Trophoblast cell (in vitro differentiated cells and primary cell): ENCODE measurements at places on chromosomes 4 and X.

DNA sequence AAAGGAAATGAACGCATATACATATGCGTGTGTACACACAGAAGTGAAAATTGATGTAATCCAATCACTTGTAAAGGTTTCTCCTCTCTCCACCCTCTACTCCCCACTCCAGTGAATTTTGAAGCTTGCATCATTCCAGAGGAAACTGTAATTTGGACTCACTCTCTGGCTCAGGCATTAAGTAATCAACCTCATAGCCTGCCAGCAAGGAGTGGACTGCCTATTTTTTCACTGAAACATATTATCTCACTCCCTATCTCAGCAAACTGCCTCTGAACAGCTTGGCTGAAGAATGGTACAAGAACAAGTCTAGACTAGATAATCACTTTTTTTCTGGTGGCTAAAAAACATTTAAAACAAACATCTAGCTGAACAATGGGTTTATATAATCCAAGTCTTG is 124.2 kb downstream of the C4orf51 start:
- H3K4me3 ChIP-seq = no peak overlapping the region
- peak overlapping the region; percentile 55 for H3K27ac ChIP-seq
- H3K27me3 ChIP-seq = no peaks in the 10 kb centered on the region
- H3K36me3 ChIP-seq = no peaks in the 10 kb centered on the region
- peak; percentile 38 for DNase-seq

- no peaks in the 10 kb centered on the region for H3K4me1 ChIP-seq
- no peaks in the 10 kb centered on the region for H3K27me3 ChIP-seq
- DNase-seq = no peak
- H3K4me3 ChIP-seq = no peak overlapping the region
Observed at GRCh38 chrX:78514852-78515251, 144.3 kb downstream of the RTL3 start.

DNA sequence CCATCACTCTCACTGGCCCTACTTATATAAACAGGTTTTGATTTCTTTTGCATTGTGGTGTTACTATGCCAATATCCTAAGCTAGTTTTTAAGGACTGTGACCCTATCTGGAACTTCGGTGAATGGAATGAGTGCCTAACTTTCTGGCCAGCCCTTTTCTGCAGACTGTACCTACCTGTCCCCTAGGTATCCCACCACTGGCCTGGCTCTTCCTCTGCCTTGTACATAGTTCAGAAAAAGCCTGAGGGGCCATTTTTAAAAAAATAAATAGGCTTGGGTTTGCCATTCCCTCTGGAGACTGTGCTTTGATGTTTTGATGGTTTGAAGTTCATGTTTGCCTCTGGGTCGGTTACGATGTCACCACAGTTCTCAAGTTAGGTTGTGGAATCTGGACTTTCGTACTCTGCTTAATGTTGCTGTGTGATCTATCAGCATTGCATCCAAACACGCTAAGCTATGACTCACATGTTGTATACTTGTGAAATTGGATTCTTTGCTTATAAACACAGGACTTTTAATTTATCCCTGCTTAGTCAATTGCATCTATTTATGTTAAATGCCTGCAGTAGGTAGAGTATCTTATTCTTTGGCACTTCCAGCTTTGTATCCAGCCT is 182.0 kb downstream of the ANKRD50 start:
- H3K27me3 ChIP-seq = no peaks in the 10 kb centered on the region
- H3K36me3 ChIP-seq = no peaks in the 10 kb centered on the region
- H3K4me1 ChIP-seq = no peaks in the 10 kb centered on the region
- no peak overlapping the region for H3K27ac ChIP-seq

DNA sequence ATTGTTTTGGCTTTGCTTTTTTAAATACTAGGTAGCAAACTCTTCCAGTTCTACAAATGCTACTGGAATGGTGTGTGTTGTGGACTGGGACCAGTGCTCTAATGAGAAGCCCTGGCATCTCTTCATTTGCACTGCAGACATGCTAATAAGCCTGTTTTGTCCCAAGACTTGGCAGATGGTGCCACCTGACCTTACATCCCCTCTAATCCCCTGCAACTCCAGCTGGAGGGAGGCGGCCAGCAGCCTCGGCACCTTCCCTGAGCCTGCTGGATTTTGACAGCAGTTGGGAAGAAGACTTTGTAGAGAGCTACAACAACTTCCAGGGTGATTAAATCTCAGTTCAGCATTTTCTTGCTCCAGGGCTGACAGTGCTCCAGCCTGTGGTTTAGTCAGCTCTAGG is 200.0 kb downstream of the DCLK2 start:
- no peak overlapping the region for H3K4me3 ChIP-seq
- no peak for DNase-seq
- peaks cover 2% of the 10 kb centered on the region for H3K36me3 ChIP-seq
- no peaks in the 10 kb centered on the region for H3K27me3 ChIP-seq
- H3K4me1 ChIP-seq = peaks cover 5% of the 10 kb centered on the region

DNA sequence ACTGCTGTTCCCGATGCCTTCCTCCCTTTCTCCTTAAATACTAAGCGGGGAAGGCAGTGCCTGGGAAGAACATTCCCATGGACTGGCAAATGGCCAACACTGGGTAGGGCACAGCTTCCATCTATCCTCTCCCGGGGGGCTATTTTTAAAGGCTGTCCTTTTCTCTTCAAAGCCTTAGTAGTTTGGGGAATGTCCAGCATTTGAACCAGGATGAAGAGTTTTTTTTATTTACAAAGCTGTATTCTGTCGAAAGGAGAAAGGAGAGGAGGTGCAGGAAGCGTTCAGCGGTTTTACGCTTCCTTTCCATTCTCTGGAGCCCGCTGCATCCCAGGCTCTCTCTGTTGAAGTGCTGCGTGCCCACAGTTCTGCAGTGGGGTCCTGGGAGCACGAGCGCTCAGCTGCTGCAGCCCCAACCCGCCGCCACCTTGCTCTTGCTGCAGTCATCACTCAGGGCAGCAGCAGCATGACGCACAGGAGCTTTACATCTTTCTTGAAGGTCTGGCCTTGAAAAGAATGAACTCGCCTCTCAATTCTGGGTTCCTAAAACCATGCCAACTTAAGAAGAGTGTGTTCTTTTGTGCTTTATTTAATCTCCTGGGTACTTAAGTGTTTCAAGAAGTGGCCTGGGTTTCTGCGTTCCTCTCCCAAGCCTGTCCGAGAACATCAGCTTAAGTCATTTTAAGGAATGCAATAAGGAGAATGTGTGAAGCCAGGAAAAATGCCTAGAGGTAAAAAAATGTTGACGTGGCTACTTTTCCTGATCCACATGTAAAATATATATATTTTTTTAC is 427.2 kb downstream of the MAPK10 start:
- DNase-seq = no peak
- H3K4me3 ChIP-seq = no peak overlapping the region
- H3K4me1 ChIP-seq = peaks cover 6% of the 10 kb centered on the region
- H3K36me3 ChIP-seq = no peaks in the 10 kb centered on the region

- no peaks in the 10 kb centered on the region for H3K36me3 ChIP-seq
- no peak overlapping the region for H3K4me3 ChIP-seq
- peaks cover 2% of the 10 kb centered on the region for H3K4me1 ChIP-seq
- no peaks in the 10 kb centered on the region for H3K27me3 ChIP-seq
- H3K27ac ChIP-seq = no peak overlapping the region
- DNase-seq = no peak
Observed at GRCh38 chr4:67480810-67481209, 64.5 kb downstream of the CENPC start.

- H3K27ac ChIP-seq = no peak overlapping the region
- H3K4me1 ChIP-seq = no peaks in the 10 kb centered on the region
Observed at GRCh38 chr4:19707876-19708275, 543.8 kb upstream of the SLIT2 start.

DNA sequence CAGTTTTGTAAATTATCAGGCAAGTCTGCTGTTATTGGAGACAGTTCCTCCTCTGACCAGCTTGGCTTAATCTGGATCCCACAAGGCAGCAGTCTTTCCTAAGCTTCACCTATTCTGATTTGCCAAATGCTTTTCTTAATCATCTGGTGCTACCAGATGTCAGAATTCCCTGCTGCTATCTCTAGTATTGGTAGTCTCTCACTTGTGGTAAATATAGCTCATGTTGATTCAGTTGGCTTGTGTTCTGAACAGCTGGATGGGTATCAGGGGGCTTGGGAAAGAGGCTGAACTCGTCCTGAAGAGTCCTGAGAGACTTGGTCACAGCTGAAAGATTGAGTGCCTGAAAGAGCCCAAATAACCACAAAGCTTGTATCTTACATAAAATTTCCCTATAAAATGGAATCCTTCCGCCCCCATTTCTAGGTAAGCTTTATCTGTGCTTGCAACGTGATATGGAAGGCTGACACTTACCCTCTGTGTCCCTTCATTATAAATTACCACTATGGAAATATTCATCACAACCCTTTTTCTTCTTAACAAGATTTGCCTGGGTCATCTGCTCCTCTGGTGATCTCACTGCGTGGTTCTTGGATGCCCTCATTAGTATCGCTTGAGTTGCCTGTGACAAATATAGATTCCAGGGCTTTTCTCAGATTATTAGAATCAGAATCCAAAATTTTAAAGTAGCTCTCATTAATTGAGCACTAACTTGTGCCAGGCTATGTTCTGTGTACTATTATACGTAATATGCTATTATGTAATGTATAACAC is 104.1 kb upstream of the GPRIN3 start:
- H3K27ac ChIP-seq = no peak overlapping the region
- no peaks in the 10 kb centered on the region for H3K36me3 ChIP-seq
- H3K27me3 ChIP-seq = no peaks in the 10 kb centered on the region

GRCh38 chr4:3680656-3681055 is 85.5 kb upstream of the ADRA2C start:
- H3K4me1 ChIP-seq = no peaks in the 10 kb centered on the region
- H3K36me3 ChIP-seq = no peaks in the 10 kb centered on the region
- no peaks in the 10 kb centered on the region for H3K27me3 ChIP-seq
- no peak for DNase-seq
- H3K4me3 ChIP-seq = no peak overlapping the region

DNA sequence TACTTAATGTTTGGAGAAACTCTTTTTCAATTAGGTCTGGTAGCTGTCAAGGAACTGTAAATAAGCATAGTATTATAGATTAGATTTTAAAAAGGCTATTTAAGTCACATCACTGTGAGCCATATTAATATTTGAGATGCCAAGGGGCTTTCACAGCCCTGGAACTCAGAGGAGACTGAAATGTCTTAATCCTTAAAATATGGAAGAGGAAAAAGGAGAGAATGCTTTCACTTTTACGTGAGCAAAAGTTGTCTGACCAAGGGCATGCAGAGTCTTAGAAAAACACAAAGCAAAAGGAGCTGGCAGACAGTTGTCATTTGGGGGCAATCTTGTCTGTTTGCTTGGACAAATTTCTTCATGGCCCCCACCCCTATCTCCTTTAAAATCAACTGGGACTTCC is 253.2 kb upstream of the IGFBP7 start:
- no peak for DNase-seq
- no peaks in the 10 kb centered on the region for H3K4me1 ChIP-seq
- H3K4me3 ChIP-seq = no peak overlapping the region
- H3K27me3 ChIP-seq = no peaks in the 10 kb centered on the region

DNA sequence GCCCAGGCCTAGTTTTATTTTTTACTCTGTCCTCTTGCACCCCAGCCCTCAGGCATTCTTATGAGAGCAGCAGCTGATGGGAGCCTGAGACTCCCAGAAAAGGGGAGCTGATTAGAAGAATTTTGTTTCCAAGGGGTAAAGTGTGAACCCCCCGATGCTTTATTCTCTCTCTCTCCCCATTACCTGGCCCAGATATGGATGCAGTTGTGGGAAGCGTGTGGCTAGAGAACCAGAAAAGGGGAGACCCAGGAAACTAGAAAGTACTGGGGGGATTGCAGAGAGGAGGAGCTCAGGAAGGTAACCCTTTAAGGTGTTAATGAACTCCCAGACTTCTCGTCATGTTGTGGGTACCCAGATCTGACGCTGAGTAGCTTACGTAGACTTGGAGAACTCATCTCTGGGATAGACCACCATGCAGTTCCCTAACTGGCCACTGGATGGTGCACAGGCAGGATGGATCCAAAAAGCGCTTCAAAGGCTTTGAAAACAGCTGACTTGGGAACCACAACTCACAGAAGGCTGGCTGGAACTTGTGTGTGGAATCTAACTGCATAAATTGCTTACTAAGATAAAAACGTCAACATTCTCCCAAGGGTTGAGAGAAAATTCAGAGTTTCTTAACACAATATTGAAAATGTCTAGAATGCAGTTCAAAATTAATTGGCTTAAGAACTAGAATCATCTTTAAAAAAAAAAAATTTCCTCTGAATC is 64.7 kb downstream of the TBC1D14 start:
- H3K36me3 ChIP-seq = no peaks in the 10 kb centered on the region
- H3K27ac ChIP-seq = no peak overlapping the region
- DNase-seq = peak; percentile 81

- H3K27ac ChIP-seq = no peak overlapping the region
- peaks cover 5% of the 10 kb centered on the region for H3K4me1 ChIP-seq
- peaks cover 25% of the 10 kb centered on the region for H3K36me3 ChIP-seq
Observed at GRCh38 chr4:7850489-7850888, 89.2 kb downstream of the AFAP1 start.

- H3K27ac ChIP-seq = peak overlapping the region; percentile 79
- peak overlapping the region; percentile 79 for H3K4me3 ChIP-seq
- DNase-seq = no peak
Observed at GRCh38 chrX:154444755-154445246, 860 bp downstream of the FAM50A start.

DNA sequence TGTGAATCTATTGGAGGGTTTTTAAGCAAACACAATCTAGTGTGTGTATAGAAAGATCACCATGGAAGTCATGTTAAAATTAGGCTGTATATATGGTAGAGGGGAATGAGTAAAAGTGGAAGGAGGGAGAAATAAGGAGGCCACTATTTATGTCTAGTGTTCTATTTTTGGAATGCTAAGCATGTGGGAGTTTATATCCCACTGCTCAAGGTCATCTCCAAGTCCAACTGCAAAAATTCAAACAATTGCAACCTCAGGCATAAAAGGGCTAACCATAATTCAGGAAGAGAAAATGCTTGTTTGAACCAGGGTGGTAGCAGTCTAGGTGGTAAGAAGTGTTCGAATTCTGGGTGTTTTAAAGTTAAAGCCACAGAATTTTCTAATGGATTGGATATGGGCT is 39.2 kb downstream of the SERPINA7 start:
- DNase-seq = no peak
- no peaks in the 10 kb centered on the region for H3K36me3 ChIP-seq
- H3K27ac ChIP-seq = no peak overlapping the region
- H3K4me3 ChIP-seq = no peak overlapping the region

GRCh38 chrX:149829751-149830191 is 48.0 kb downstream of the MAGEA9 start:
- no peaks in the 10 kb centered on the region for H3K27me3 ChIP-seq
- peak overlapping the region; percentile 41 for H3K27ac ChIP-seq

DNA sequence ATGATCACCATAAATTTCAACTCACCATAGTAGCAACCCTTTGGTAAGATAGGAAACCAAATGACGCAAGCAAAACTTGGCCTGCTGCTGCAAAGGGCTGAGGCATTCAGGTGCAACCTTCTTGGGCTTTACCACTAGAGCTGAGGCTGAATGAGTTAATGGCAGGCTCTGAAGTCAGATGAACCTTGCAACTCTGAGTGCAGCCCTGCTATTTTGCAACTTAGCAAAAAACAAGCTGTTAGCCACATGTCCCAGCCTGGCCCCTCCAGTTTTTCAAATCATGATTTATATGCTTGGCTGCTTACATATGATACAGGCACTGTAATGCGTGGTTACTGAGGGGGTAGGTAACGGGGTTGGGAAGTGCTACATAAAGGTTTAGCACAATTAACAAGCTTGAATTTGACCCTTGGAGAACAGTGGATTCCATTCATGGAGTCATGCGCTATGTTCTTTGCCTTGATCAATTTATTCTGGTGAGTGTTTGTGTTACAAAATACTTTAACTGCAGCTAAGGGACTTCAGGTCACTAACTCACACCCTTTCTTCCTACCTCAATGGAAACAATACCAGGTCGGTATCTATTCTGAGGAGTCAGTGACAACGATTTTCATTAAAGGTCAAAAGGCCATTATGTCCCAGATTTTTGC is 80.5 kb upstream of the PPARGC1A start:
- no peak for DNase-seq
- no peaks in the 10 kb centered on the region for H3K4me1 ChIP-seq
- no peak overlapping the region for H3K27ac ChIP-seq
- H3K27me3 ChIP-seq = no peaks in the 10 kb centered on the region
